IPS DF 6.9 (cell line): ENCODE measurements at places on chromosomes 6 and 20.

DNA sequence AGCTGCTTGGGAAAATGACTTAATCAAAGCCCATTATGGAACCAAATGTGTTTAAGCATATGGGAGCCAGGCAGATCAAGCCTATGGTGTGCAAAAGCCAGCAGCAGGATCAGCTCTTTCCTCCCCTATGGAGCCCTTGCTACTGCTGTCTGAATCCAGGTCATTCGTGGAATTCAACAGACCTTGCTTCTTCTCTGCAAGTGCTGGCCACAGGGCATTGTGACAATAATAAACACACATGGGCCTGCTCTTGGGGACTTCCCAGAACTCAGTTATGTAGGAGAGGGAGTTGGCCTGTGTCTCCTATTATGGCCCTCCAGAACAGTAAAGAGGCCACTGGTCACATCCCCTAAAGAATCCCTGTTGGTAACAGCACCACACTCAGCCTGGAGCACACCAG lies 18.6 kb downstream of the GFOD1 start:
- DNase-seq = no peak

DNA sequence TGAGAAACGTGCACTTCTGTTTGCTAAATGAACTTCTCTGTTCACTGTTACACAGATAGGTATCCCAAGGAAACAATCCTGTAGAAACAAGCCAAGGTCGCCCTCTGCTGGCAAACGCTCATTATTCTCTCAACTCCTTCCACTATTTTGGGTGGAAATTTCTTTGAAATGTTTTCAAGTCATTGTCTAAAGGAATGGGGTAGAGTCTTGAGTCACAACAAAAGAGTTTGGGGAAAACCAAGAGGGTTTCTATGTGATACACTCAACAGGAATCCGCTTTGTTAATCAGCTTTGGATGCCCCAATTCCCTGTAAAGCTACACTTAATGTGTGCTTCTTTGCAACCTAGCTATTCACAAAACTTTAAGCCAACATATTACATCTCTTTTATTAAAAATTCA lies 4.6 kb upstream of the RAE1 start:
- DNase-seq = no peak

DNA sequence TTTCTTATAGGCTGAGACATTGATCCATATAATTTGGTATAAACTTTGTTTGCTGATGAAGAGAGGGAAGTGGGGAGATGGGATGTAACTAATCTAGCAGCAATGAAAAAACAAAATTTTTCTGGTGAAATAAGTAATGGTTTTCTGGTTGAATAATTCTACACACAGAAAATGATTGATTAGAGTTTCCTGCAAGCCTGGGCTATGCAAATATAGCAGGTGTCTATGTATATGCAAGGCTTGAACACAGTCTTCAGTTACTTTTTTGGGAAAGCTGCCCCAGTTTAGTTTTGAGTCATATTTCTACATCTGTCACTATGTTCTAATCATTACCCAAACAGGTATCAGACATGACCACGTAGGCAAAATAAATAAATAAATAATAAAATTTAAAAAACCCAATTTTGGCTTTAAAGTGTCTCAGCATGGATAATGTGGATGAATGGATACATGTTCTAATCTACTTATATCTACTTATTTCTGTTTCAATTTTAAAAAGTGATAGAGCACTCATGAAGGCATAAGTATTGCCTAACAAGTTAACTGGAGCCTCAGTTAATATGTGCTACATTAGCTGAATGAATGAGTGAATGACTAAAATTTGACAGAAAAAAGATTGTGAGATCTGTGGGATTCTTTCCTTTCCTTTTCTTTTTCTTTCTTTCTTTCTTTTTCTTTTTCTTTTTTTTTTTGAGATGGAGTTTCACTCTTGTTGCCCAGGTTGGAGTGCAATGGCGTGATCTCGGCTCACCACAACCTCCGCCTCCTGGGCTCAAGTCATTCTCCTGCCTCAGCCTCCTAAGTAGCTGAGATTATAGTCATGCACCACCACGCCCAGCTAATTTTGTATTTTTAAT lies 37.2 kb upstream of the TFB1M start:
- no peak for DNase-seq

DNA sequence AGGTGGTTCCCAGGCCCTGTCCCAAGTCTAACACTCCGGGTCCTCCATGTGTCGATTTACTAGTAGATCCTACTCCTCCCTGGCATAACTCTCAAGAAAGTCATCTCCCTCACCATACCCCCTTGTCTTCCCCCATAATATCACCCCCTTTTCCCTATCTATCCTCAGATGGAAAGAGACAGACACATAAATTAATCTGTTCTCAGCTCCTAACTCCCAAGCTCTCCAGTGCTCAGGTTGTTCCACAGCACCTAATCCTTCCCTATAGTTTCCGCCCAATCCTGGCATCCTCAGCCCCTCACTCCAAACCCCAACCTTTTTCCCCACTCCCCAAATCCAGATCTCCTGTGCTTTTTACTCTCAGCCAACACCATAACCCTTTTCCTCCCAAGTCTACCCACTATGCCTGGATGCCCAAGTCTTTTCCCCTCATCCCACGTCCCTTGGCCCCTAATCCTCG lies 808 bp downstream of the ILRUN start:
- no peak for DNase-seq

DNA sequence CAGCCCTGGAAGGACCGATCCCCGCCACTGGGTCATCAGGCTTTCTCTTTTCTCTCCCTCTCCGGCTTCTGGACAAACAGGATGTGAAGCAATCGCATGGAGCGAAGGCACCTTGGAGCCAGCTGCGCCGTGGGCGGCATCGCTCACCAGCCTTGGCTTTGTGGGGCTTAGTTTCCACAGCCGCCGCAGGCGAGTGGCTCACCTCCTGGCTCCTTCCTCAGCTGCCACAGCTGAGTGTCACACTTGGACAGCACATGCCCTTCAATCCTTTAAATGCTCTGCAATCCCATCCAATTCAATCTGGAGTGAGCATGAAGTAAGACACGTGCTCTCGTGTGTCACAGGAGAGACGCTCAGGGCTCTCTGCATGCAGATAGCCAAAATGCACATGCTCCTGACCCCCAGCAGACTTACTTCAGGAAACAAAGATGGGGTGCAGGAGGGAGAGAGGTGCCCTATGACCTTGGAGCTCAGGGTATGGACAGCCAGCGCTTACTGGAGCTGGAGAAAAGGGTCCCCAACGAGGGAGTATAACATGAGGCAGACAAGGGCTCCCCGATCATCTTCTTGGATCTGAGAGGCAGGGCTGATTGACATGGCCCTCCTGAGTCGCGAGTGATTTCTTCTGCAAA lies 70.9 kb downstream of the BMP7 start:
- DNase-seq = no peak

DNA sequence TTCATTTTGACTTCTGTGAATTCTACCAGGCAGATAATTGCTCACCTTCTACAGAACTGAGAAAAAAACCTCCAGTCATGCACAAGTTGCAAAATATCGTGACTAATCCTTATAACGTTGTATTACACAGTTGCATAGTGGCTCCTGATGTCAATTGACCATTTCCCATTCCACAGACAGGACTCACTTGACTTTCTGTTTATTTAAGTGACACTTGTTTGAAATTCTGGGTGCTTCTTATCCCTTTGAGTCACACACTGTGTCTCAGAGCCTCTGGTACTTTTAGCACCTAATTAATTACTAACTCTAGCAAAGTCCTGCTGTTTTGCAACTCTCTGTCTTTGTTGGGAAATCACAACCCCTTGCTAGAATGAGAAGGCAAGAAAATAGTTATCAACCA lies 16.2 kb upstream of the RSPO3 start:
- DNase-seq = no peak

GRCh38 chr20:25204550-25205276 lies 9.2 kb downstream of the ENTPD6 start:
- no peak for DNase-seq

- no peak for DNase-seq
Observed at GRCh38 chr6:71471718-71472117, 183.1 kb downstream of the OGFRL1 start.

- DNase-seq = no peak
Observed at GRCh38 chr20:33945391-33946081, 48.2 kb upstream of the RALY start.

DNA sequence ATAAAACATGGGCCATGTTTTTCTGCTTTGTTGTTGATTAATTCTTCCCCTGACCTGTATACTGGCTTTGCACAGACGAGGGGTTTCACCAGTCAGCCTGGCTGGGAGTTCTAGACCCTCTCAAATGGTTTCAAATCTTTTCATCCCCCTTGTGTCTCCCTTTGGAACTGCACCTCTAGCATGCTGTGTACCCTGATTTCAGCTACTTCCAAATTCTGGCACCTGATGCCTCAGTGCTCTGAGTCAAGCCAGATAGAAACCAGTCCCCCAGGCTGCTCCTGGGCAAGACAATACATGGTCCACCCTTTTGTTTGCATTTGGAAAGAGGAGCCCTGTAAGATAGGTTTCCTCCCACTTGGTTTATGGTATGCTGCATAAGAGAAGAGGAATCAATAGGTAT lies 290.2 kb downstream of the BTBD3 start:
- DNase-seq = peak; percentile 80

GRCh38 chr6:109117346-109118035 lies 22.2 kb downstream of the CEP57L1 start:
- no peak for DNase-seq

DNA sequence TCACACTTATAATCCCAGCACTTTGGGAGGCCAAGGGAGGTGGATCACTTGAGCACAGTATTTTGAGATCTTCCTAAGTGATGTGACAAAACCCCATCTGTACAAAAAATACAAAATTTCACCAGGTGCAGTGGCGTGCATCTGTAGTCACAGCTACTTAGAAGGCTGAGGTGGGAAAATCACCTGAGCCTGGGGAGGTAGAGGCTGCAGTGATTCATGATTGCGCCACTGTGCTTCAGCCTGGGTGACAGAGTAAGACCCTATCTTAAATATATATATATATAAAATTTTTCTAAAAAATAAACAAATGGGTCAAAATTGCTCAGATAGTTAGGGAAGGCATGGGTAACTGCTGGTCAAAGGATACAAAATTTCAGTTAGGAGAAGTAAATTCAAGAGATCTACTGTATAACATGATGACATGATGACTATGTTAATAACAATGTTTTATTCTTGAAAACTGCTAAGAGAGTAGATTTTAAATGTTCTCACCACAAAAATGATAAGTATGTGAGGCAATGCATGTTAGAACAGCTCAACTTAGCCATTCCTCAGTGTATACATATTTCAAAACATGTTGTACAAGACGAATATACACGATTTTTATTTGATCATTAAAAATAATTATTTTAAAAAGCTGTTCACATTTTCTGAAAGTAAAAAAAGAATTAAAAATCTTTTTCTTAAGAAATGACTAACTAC lies 24.4 kb downstream of the TBC1D32 start:
- DNase-seq = no peak
